T follicular helper cell (primary cell): ENCODE measurements at places on chromosomes 13 and 19.

DNA sequence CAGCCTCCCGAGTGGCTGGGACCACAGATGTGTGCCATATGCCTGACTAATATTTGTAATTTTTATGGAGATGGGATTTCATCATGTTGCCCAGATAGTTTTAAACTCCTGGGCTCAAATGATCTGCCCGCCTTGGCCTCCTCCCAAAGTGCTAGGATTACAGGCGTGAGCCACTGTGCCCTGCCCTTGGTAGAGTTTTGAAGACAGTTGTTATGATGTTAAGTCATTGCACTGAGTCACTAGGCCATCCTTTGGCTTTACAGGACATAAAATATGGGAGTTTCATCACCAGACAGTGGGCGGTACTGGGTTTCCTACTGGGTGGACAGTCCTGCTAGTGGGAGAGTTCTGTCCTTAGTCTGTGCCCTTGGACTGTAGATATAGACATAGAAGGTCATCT is 282.5 kb downstream of the ATP8A2 start:
- no peak for DNase-seq

DNA sequence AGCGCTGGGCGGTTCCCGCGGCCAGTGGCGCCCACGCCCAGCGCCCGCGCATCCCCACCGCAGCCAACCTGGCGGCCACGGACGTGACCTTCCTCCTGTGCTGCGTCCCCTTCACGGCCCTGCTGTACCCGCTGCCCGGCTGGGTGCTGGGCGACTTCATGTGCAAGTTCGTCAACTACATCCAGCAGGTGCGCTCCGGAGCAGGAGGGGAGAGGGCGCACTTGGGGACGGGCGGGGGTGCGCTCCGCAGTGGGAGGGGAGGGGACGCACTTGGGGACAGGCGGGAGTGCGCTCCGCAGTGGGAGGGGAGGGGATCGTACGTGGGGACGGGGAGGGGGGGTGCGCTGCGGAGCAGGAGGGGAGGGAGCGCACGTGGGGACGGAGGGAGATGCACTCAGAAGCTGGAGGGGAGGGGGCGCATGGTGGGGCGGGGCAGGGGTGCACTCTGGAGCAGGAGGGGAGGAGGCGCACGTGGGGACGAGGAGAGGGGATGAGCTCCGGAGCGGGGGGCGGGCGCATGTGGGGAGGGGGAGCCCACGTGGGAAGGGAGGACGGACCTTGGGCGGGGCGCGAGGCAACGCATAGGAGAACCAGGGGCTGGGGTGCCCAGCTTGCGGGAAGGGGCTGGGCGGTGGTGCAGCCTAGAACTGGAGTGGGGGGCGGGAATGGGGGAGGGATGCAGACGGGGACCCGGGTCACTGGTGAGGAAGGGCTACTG is 1.5 kb downstream of the KISS1R start:
- DNase-seq: no peak

- no peak for DNase-seq
Measured at GRCh38 chr19:45440873-45441654, 17.3 kb upstream of the ERCC1 start.

GRCh38 chr19:33505148-33505547 is 16.4 kb downstream of the PEPD start:
- no peak for DNase-seq

GRCh38 chr19:48656840-48657474 is 11.0 kb upstream of the CA11 start:
- no peak for DNase-seq
